ENCODE measurements at places on chromosomes 1 and 21.

DNA sequence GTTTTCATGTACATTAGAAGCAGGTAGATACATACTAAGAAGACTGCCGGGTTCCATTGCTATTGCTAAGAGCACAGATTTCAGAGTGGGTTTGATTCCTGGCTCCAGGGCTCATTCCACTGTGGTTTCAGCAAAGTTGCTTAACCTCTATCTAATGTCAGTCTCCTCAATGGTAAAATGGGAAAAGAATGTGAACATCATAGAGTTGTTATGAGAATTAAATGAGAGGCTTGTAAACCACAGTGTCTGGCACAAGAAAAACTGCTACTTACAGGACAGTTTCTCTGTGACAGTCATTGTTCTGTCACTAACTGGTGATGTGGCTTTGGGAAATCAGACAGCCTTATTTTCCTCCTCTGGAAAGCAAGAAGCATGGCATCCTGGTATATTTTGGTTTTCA lies 10.7 kb upstream of the PLXNA2 start:
- no peak for DNase-seq

GRCh38 chr1:91798740-91799139 lies 87.2 kb downstream of the TGFBR3 start:
- DNase-seq, result no peak

GRCh38 chr1:209642816-209643215 lies 9.4 kb downstream of the LAMB3 start:
- DNase-seq, result no peak

DNA sequence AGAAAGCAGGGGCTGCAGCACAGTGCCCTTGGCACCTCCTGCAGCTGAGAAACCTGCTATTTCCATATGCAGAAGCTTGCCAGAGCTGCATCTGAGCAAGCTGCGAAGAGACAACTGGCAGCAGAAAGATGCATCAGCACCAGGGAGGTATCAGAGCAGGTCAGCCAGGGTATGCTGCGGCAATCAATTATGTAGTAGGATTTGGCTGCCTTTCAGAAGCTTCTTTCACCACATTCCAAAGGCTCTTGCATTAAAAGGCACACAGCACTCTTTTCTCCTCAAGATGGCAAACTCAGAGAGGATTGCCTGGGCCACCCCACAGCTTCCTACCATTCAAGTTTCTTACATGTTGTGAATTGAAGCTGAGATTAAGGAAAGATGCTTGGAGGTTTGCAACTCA lies 47.6 kb upstream of the RAP1A start:
- no peak for DNase-seq

- no peak for DNase-seq
Observed at GRCh38 chr1:18764362-18764761, 95.1 kb downstream of the TAS1R2 start.

DNA sequence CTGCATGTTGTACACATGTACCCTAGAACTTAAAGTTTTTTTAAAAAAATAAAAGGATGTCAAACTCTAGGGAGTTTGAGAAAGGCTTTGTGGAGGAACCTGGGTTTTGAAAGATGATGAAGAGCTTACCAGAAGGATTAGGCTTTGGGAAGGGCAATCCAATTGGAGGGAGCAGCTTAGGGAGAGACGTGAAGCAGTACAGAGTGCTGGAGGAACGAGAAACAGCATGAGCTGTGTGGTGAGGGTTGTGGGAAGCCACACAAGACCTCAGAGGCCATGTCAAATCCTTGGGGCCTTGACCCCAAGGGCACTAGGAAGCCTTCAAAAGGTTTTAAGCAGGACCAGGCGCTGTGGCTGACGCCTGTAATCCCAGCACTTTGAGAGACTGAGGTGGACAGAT lies 8.4 kb upstream of the KPNA6 start:
- no peak for DNase-seq

GRCh38 chr1:78668427-78668826 lies 18.8 kb downstream of the IFI44 start:
- no peak for DNase-seq

DNA sequence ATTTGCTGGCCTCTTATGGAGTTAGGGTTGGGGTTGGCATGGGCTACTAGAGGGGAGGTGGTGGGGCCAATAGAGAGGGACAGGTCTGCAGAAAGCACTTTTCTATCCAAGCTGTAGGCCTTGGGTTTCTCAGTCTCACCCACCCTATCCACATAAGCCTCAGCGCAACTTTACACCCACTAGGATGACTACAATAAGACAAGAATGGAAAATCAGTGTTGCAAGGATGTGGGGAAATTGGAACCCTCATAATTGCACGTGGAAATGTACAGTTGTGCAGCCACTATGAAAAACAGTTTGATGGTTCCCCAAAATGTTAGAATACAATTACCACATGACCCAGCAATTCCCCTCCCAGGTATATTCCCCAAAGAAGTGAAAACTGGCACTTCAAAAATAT lies 14.0 kb upstream of the GSTM4 start:
- DNase-seq, result no peak

DNA sequence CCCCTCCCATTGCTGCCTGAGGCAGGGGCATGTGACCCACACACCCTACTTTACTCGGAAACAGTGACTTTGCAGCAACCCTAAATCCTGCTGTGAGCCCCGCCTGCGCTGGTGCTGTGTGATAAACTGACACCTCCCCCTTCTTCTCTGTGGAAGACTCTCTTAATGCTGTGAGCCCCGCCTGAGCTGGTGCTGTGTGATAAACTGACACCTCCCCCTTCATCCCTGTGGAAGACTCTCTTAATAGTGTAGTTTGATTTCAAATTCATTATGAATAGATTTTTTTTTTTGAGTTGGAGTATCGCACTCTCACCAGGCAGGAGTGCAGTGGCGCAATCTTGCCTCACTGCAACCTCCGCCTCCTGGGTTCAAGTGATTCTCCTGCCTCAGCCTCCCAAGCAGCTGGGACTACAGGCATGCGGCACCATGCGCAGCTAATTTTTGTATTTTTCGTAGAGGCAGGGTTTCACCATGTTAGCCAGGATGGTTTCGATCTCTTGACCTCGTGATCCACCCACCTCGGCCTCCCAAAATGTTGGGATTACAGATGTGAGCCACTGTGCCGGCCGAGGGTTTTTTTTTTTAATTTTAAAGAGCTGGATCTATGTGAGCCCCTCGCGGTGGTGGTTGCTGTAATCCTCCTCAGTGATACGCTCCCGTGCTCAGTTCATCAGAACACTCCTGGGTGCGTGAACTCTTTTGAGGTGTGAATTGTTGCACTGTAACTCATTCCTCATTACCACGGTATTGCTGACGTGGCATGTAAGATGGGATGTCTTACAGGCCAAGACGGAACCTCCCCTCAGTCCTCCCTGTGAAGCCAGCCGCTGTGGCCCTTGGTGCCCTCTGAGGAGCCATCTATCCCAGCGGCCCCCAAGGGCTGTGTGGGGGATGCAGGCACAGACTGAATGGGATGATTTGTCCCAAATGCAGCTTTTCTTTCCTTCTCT lies 60.3 kb downstream of the GALNT2 start:
- DNase-seq, result no peak

DNA sequence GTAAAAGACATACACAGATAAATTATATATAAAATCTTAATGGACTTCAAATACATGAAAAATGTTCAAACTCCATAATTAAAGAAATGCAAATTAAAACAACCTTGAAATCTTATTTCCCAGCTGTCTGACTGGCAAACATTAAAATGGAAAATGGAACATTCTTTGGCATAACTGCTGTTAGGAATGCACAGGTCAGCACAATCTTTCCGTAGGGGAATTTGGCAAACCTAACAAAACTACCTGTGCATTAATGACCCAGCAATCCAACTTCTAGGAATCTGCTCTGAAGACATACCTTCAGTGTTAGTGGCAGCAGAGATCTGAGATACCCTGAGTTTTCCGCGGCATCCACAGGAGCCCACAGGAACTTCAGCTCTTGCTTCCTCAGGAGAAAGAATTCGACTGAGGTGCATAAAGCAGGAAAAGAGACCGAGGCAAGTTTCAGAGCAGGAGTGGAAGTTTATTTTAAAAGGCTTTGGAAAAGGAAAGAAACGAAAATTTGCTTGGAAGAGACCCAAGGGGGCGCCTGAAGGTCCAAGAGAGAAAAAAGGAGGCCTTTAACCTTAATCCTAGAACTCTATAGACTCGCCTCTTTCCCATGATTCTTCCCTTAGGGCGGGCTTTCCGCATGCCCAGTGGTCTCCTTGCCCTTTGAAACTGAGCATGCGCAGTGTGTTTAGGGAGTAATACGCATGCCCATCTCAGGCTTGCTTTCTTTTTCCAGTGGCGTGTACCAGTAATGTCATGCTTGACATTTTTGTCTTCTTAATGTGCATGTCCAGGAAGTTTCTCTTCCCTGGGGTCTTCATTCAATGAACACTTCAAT lies 24.8 kb downstream of the LYPD8 start:
- no peak for DNase-seq

DNA sequence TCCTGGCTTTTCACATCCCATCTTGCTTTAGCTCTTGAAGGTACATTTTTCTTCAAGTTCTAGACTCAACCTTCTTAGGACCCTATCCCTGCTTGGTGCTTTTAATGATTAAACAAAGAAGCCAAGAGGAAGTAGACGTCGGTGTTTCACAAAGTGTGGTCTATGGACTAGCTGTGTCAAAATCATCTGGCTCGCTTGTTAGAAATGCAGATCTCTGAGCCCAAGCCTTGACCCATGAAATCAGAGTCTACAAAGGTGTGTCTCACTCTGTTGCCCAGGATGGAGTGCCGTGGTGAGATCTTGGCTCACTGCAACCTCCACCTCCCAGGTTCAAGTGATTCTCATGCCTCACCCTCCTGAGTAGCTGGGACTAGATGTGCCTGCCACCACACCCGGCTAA lies 295.5 kb upstream of the KAZN start:
- DNase-seq, result no peak

GRCh38 chr21:33401630-33401992 lies 1.6 kb upstream of the IFNGR2 start:
- DNase-seq, result no peak

- DNase-seq, result no peak
Observed at GRCh38 chr1:187960125-187960638, 1131.4 kb downstream of the PLA2G4A start.

DNA sequence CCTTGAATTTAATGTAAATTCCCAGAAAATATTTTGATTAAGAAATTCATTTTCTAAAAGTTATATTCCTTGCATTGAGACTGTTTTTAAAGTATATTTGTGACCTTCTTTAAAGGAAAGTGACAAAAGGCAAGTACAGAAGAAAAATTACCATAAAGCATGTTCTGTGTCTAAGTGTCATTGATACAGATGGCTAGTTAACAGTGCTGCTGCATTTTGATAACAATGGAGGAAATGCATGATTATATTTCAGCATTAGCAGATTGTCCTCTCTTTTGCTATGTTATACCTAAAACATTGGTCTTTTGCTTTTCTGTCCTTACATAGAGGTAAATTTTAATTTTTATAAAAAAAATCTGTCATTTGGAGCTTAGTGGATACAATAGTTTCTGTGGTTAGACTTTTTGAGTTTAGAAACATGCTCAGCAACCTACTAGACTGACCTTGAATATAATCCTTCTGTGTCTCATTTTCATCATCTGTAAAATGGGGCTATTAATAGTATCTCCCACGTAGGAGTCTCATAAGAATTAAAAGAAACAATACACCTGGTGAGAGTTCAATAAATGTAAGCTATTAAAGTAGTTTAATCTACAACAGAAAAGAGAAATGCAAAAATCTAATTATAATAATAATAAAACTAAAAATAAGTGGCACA lies 51.1 kb upstream of the RGS21 start:
- DNase-seq, result no peak

DNA sequence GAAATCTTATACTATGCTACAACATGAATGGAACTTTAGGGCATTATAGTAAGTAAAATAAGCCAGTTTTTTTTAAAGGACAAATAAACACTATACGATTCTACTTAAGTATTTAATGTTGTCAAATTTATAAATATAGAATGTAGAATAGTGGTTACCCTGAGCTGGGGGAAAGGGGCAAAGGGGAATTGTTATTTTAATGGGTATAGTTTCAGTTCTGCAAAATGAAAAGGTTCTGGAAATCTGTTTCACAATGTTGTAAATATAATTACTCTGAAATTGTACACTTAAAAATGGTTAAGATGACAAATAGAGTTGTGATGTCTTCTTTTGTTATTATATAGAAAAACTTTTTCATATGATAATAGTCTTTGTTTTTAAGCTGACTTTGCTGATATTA lies 366.3 kb downstream of the MRPL39 start:
- no peak for DNase-seq

DNA sequence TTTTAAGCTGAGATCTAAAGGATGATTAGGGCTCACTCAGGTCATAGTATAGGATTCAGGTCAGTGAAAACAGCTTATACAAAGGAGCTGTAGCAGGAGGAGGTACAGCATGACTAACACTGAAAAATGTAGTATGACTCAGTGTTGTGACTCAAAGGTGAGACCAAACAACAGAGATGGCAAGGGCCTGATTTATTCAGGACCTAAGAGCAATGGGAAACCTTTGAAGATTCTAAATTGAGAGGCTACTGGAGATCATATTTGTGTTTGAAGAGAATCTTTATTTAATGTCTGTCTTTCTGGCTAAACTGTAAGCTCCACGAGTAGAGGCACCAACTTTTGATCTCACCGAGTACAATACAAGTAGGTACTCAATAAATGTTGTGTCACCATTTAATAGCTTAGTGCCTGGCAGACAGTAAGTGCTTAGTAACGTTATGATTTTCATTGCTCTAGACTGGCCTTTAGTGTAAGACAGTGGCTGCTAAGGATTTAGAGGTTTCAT lies 43.5 kb downstream of the PRKAA2 start:
- DNase-seq, result no peak

DNA sequence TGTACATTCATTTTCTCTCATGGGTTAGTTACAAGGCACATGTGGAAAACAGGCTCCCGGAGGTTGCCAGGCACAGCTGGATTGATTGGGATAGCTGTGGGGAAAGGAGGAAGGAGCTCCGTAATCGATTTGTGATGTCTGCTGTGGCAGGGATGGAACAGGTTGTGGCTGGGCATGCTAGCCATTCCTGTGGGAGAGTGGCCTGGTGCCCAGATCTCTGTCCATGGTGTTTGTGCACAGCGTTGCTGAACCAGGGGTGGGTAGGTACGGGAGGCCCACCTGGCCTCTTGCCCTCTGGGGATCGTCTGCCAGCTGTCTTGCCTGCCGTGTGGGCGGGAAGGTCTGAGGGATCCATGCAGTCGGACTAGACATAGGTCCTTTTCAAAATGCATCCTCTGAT lies 302.8 kb upstream of the VAMP3 start:
- no peak for DNase-seq

GRCh38 chr1:226496453-226497015 lies 52.0 kb upstream of the STUM start:
- DNase-seq, result no peak

DNA sequence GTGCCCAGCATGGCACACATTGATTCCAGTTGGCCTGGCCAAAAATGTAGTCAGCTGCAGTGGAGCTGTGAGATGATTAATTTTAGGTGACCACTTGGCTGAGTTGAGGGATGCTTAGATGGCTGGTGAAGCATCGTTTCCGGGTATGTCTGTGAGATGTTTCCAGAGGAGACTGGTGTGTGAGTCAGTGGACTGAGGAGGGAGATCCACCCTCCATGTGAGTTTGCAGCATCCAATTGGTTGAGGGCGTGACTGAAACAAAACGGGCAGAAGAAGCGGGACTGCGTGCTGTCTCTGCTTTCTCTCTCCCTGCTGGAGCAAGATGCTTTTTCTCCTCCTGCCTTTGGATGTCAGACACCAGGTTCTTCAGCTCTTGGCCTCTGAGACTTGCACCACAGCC lies 68.2 kb upstream of the DSCAM start:
- no peak for DNase-seq
